ENCODE measurements at places on chromosomes 5 and 9.

DNA sequence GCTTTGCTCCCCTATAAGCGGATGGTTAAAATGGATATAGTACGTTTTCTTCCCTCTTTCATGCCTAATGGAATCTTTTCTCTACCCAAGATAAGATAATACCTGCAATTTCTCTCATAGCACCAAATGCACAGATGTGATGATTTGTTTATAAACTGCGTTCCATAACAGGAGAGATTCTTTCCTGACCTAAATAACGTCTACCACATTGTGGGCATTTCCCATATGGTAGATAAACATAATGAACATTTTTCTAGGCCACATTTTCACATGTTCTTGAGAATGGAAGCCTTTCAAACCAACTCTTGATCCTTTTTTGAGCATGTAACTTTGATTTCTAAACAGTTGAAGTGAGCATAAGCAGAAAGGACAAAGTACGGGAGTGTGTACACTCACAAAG is 448.5 kb downstream of the CSNK1G3 start:
- no peak for DNase-seq

GRCh38 chr5:124283031-124283430 is 463.4 kb downstream of the ZNF608 start:
- DNase-seq: no peak

DNA sequence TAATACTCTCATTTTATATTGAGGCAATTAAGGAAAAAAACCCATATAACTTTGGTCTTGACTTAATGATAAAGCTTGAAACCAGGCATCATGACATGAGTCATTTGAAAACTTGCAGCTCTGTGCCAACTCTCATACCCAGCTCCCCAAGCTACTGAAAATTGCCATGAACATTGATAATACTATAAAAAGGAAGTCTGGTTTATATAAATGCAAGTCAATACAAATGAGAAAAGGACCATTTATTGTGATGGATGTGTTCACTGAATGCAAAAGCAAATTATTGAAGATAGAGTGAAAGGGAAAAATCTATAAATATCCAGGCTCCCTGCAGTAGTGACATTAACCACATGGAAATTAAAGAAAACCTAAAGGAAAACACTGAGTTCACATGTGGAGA is 116.3 kb downstream of the DEPDC1B start:
- DNase-seq: no peak

GRCh38 chr5:157520911-157521703 is 54.5 kb downstream of the ADAM19 start:
- DNase-seq: no peak

GRCh38 chr5:124844371-124844920 is 98.0 kb upstream of the ZNF608 start:
- DNase-seq: no peak

- no peak for DNase-seq
Observed at GRCh38 chr5:38031304-38031703, 191.5 kb upstream of the GDNF start.

GRCh38 chr9:113222482-113222841 is 1.1 kb downstream of the SLC31A1 start:
- DNase-seq: no peak

GRCh38 chr9:88991066-88992034 is at the start of gene S1PR3:
TSS of gene S1PR3 (plus strand) at chr9:88991468. CDS start at chr9:89001201, 9,733 bp downstream.
- DNase-seq: no peak

GRCh38 chr5:135591277-135591676 is 12.5 kb upstream of the CXCL14 start:
- DNase-seq: no peak

GRCh38 chr5:53323943-53324642 is 156.3 kb upstream of the FST start:
- no peak for DNase-seq

DNA sequence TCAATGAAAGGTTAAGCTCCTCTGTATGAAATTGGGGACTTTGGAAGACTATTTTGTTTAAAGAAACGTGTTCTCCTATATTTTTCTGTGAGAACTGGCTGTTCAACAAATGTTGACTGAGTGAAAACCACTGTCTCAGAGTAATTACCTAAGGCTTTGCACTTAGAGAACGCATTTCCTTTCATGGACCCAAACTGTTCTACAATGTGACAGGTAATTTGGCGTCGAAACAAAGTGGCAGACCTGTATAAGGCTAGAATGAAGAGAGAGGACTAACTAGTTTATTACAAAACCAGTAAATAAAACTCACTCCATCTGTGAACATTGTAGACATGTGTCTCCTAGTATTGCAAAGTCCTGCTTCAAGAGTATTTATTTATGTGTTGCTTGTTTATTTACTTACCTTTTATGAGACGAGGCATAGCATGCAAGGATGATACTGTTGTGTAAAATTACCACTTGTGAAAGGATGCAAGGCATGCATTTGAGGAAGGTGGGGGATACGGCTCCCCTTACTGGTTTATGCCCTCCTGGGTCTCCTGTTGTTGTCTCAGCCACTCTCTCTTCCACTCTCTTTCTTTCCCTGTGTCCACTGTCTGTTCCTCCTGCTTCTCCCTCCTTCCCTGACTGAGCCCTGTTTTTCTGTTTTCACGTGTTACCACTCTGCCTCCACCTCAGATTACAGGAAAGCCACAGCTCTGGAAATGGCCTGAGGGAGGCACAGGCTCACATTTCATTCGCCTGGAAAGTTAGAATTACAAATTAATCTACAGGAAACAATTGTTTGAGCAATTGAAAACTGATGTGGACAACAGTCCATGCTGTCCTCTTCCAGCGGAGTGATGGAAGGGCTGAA is 444.0 kb upstream of the ZNF608 start:
- DNase-seq: no peak

DNA sequence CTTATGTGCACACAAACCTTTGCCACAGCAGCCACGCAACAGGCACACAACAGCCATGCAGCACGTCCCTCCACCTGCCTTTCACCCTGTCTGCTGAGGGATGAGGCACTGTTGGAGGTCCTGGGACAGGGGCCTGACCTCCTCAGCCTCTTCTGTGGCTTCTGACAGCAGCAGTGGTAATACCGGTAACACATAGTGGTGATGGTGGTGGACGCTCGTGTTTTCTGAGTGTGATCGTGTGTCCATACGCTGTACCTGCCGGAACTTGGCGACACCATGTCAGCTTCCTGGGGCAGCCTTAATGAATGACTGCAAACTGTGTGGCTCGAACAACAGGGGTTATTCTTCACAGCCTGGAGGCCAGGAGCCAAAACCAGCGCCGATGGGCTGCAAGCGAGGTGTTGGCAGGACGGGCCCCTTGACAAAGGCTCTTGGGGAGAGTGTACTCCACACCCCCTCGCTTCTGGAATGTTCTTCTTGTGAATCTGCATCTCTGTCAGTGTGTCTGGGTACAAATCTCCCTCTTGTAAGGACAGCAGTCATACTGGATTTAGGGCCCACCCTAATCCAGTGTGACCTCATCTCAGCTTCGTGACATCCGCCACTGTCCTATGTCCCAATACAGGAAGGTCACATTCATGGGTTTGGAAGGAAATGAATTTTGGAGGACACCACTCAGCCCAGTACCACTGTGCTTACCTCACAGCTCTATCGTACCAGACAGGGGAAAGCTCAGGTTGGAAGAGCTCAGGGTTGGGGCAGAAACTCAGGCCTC is 55.3 kb upstream of the EXOC3 start:
- no peak for DNase-seq

DNA sequence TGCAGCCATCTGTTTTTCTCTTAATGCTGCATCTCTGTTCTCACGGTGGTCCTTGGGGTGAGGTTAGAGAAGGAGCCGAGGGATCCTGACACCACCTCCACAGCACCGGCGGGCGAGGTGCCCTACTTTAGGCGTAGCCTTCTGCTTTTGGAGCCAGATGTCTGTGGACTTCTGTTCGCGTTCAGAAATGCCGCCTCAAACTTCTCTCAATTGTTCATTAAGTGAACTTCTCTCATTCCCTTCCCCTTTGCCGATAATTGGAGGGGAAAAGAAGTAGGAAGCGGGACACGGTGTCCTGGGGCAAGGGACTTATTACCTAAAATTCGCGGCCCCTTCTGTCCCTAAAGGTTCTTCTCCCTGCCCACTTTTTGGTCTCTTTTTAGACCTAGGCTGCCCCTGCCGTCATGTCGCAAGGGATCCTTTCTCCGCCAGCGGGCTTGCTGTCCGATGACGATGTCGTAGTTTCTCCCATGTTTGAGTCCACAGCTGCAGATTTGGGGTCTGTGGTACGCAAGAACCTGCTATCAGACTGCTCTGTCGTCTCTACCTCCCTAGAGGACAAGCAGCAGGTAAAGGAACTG is 455 bp downstream of the KIF20A start:
- no peak for DNase-seq

DNA sequence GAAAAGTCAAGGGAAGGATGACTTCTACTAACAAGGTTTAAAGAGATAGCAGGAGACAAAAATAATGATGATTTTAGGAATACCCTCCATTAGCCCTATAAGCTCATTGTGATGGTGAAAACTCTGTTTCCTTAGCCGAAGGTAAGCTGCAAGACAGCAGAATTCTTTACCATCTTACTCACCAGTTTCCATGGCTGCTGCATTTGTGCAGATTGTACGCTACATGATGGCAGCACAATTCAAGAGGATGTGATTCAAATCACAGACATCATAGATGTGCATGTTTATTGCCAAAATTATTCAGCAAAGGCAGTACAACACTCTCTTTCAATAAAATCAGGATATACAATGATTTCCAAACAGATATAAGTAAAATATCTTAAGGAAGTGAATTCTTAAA is 175.6 kb downstream of the SPATA31D1 start:
- no peak for DNase-seq

DNA sequence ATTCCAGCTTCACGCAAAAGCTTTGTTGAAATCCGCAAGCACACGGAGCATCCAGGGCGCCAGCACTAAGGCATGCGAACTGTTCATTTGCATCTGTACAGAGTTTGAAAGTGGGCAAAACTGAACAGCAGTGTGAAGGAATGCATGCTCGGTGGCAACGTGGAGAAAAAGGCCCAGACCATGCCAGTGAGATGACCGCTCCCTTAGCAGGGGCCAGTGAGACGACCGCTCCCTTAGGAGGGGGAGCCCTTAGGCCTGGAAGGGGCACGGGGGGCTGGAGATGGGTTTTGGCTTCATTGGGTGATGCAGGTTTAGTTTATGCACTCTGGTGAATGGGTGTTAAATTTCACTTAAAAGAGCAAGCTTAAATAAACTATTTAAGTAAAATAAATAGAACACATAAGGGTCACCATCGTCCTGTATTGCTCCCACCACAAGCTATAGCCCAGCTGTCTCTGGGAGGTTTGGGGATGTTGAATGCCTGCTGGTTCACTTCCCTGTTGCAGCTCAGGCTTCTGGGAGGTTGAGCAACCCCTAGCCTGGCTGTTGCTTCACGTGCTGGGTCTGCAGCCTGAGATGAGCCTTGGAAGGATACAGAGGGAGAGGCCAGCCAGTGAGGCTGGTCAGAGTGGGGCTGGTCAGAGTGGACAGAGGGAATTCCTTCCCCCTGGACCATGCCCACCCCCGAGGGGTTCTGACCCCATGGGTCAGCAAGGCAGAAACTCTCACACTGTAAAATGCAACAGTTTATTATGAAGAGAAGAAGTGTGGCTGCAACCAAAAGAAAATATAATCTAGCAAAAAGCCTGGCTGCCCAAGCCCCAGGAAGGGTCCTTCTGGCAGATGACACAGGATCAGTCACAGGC is 4.6 kb upstream of the FCN1 start:
- DNase-seq: no peak

DNA sequence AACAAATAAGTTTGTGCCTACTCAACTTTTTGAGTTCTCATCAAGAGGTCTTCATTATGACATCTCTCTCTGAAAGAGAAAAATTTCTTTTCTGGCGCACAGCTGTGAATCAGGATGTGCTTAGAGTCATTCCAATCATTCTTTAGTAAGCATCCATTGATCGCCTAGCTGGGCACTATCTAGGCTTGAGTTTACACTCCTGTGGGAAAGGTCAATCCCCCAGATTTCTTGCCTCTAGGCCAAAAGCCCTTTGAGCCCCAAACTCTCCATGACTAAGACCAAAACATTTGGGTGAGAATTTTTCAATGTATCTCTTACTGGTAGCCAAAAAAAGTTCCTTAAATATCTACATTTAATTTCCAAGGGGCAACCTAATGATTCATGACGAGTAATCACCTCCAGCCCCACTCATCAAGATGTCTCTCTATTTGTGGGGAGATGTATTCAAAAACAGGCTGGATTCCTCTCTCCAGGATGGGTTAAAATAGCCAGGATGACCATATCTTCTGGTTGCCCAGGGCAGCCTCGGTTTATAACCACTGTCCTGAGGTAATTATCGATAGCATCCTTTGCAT is 101.7 kb downstream of the GNA14 start:
- DNase-seq: no peak

DNA sequence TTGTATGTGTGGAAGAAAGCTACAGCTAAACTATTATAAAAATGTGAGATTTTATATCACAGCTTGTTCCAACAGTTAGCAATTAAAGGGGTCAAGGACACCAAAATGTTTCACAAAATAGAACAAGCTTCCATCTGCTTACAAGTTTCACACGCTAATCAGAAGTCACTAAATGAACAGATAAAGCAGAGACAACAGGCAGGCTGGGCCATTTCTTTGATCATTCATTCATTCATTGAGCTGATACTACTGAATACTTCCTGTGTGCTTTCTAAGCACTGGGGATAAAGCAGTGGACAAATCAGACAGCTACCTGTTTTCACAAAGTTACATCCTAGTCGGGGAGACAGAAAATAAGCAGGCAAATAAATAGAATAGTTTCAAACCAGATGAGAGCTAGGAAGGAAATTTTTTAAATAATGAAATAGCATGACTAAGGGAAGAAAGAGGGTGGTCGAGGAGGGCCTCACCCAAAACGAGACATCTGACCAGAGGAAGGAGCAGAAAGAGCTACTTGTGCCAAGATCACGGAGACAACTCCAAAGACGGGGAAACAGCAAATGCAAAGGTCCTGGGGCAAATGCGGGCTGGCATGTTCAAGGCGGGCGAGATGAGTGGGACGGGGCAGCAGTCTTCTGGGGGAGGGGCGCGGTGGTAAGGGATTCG is 1.2 kb downstream of the MAPK9 start:
- DNase-seq: no peak

DNA sequence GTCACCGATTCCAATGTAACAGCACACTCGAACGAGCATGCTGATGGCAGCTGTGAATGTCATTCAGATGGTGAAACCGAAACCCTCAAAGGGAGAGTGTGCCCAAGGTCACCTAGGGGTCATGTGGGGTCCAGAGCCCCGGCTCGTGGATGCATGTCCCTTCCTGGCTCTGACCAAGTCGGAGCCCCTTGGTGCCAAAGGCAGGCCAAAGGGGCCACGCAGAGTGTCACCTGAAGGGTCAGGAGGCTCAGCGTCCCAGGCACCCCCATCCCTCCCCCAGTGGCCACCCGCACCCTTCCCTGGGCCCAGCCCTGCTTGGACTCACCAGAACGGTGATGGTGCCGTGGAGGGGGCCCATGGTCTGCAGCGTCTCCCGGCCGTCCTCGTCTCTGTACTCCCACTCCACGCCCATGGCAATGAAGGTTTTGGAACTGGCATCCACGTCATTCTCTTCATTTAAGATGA is 69.5 kb downstream of the ZNF354C start:
- no peak for DNase-seq

DNA sequence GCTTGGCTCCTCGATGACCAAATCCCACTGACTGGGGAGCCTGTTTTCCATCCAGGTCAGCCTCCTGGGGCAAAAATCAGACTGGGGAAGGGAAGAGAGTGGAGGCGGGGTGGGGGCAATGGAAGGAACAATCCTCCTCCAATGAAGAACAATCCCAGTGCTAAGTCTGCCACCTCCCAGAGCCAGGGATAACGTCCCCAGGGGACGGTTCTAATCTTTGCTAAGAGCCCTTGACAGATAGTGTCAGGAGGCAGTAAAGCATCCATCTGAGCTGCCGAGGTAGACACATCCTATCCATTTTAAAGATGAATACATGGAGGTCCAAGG is 298.5 kb upstream of the MSX2 start:
- DNase-seq: no peak
